ENCODE measurements at places on chromosomes 13 and 19.

DNA sequence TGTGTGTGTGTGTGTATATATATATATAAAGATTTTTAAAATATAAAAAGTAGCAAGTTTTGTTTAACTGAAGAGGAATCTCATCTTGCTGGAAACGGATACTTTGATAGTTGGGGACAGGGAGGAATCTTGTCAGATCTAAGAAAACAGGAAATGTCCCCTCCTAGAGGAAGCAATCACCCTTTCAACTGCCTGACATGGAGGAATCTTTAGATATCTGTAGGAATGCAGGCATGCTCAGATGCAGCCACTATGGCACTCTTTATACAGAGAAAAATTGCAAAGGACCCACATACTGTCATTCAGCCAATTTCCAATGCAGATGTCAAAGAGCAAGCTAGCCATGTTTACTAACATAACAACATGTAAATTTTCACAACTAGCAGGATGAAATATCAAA lies 38.8 kb downstream of the ZNF611 start:
- no peak for DNase-seq

DNA sequence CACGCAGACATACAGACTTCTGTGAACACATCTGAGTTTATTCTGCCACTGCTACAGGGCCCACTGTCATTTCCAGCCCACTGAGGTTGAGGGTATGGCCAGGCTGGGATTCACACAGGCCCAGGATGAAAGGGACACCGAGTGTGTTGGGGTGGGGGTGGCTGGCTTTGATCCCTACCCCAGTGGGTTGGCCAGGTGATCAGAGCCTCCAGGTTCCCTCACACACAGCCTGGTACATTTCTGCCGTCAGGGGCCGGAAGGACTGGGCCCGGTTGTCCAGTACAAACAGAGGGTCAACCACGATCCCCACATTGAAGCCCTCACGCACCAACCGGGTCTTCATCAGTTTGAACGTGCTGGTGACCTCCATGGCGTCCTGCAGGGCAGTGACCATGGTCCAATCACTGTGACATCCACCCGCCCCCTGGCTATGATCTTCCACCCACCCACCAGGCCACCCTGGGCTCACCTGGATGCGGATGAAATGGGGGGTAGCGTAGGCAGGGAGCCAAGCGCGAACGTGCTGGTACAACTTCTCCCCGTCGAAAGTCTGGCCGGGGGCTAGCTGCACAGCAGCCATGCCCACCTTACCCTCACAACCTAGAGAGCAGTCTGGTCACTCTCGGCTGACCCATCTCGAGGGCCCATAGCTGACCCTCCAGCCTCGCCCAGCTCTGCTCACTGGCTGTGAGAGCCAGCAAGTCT lies 13.3 kb downstream of the SLC27A5 start:
- DNase-seq: no peak

DNA sequence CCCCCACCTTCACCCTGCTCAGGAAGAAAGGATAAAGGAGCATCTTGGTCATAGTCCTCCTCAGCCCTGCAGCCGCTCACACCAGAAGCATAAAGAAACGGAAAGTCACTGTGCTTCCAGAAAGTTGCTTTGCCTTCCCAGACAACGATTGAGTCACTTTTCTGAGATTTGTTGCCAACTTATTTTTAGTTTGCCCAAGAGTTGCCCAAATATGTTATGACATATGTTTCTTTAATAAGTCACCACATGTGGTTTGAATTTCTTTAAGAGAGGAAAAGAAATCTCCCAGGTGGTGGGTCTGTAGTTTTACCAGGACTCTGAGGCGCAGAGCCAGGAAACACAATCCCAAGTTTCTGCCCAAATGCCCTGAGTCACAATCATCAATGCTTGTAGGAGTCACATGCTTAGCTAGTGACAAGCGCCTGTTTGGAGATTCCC lies 63.4 kb upstream of the LRCH1 start:
- peak; percentile 96 for DNase-seq

- no peak for DNase-seq
These were observed 92.8 kb upstream of the TPP2 start for GRCh38 chr13:102504002-102504401.

- DNase-seq: no peak
These were observed 68.0 kb upstream of the GPR183 start for GRCh38 chr13:99374994-99375737.

- DNase-seq: no peak
These were observed 20.7 kb downstream of the ZNF844 start for GRCh38 chr19:12085074-12085818.

DNA sequence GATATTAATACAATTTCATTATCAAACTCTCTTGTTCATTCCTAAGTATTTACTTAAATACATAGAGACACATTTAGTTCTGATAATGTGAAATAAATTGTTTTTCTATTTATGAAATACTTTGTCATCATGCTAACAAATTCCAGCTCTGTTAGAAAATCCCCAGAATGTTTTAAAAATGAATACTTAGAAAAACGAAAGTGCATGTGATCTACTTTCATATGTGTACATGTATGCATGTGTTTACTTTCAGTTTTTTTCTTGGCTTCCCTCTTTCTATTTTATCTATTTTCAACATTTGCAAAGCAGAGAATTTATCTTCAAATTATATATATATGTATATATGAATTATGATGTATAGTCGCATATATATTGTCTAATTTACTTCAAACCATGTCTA lies 1110.0 kb upstream of the PCDH20 start:
- no peak for DNase-seq

DNA sequence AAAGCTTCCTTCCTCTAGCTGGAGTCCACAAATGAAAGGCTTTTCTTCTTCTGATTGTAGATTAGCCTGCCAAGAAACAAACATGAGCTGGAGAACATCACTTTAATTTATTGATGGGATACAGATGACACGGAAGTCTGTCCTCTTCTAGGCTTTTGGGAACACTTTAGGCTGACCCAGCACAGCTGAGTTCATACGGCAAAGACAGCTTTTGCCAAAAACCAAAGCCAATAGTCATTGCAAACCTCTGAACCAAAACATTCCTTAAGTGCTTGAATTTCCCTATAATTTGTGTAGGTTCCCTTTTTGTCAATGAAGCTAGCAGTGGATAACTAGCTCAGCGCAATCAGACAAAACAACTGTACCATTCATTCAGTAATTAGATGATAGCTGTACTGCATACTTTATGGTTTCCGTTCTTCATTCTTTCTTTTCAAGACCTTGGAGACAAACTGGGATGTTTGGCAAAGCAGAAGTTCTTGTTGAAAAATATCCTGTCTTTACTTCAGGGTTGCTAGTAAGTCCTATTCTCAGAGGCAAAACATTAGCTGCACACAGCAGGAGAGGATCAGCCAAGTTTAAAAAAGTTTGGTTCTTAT lies 95.7 kb upstream of the SPRY2 start:
- DNase-seq: peak; percentile 47

- DNase-seq: no peak
These were observed 16.8 kb upstream of the LYPD3 start for GRCh38 chr19:43482193-43482592.

- DNase-seq: no peak
These were observed 23.7 kb downstream of the KLF5 start for GRCh38 chr13:73082471-73082870.

DNA sequence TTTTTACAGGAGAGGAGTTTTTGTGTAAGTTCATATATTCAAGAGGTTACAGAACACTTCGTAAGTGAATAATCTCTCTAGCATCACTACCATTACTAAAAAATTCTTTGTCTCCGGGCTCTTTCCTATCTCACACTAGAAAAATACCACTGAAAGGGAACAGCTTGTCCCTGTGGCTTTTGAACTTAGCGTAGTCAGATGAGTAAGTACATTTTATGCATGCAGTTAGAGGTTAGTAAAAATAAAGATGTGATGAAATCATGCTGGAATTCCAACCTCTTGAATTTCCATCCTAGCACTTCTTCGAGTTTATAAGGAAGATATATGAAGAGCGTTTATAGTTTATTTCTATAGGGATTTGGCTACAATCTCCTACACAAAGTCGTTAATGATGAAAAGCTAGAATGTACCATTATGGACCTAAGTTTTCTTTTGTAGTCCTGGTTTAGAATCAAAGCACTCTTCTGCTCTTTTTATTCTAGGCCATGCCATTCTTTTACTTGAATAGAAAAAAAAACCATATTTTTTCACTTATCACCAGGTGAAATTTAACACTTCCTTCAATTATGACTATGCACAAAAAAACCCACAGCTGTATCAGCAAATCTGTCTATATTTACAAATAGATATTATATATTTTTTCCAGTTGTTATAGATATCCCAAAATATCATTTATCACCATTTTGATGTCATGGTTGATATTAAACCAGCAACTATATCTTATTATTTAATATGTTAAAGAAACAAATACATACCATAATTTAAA lies 139.9 kb upstream of the PCDH9 start:
- DNase-seq: peak; percentile 86

- DNase-seq: no peak
These were observed 149.2 kb downstream of the MYCBP2 start for GRCh38 chr13:77177646-77178045.

- DNase-seq: no peak
These were observed 3.0 kb upstream of the WDFY2 start for GRCh38 chr13:51581148-51581820.

GRCh38 chr19:18612051-18612771 lies 459 bp upstream of the TMEM59L start:
- no peak for DNase-seq

DNA sequence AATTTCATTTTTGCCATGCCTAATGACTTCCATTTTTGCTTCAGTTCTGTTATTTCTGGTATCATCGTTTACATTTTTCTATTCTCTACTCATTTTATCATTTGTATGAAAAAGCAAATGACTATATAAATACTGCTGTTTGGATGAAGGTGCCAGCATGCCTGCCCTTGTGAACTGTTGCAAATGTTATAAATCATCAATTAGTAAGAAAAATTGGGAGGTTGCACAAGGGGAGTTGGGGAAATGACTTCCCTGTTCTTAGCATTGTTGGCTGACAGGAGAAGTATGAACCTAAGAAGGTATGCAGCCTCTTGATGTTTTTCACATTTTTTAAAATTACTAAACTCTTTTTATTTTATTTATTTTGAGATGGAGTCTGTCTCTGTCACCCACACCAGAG lies 15.1 kb downstream of the SAFB start:
- no peak for DNase-seq

DNA sequence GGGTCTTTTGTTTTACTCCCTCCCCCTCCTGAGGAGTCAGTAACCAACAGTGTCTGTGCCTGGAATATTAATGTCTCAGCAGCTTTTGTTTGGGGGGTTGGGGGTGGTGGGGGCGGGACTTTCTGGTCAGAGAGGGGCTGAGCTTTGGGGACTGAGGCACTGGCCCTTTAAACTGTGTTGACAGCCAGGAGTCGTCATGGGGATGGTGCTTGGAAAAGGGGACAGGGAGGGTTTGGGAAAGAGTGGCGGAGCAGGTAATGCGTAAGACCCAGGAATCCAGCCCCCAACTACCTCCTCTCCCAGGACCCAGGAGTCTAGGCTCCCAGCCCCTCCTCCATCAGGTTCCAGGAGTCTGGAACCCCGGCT lies 5.2 kb downstream of the CADM4 start:
- DNase-seq: no peak

DNA sequence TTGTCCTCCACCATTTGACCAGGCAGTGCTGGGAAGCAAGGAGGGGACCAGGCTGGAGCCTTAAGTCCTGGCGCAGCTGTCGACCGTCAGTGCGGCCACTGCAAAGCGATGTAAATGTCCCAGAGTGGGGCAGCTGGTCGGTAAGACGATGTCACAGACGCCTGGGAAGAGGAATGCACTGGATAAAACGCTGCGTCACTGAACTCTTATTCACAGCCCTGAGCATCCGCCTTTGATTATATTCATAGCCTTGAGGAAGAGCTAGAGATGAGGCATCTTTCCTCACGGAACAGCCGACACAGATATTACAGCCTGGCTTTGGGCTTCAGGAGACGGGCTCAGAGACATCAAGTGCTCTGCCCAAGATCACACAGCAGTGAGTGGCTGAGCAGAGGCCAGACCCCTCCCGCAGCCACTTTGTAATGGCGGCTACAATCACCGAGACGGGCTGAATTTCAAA lies 17.6 kb upstream of the TUBGCP3 start:
- DNase-seq: no peak

GRCh38 chr19:18541258-18541991 lies 1.9 kb downstream of the FKBP8 start:
- DNase-seq: no peak

- DNase-seq: no peak
These were observed 21.7 kb downstream of the MYH14 start for GRCh38 chr19:50224986-50225747.

- no peak for DNase-seq
These were observed 3.1 kb downstream of the ZNF69 start for GRCh38 chr19:11890634-11891033.

GRCh38 chr13:112845511-112846144 lies 123.4 kb upstream of the MCF2L start:
- DNase-seq: no peak

DNA sequence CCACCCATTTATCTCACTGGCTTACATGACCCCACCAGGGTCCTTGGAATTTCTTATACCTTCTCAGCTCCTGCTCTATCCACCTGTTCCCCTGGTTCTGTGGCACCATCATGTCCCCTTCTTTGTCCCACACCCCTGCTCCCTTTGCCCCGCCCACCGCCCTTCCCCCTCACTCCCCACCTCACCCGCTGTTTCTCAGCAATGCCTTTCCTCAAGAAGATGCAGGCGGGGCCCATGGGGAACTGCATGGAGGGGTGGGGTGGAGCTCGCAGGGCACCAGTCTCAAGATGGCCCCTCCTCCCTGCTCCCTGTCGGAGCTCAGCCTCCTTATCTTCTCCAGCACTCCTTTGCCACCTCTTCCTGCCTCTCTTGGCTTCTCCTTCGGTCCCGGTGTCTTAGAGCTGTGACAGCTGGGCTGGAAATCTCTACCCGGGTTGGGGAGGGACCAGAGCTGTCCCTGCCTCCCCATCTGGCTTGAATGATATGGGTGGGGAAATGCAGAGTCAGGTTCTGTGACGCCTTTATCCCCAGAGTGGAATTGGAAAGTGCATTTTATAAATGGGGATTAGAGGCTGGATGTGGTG lies at the start of gene CABP5:
CABP5 (minus strand) TSS at position 405 of the 584 bp plus-strand sequence; CDS start at position 248, 157 bp downstream.
- no peak for DNase-seq

- peak; percentile 98 for DNase-seq
These were observed at the start of gene TM9SF2 for GRCh38 chr13:99501184-99501847. TM9SF2 (plus strand) TSS chr13:99501472; CDS start chr13:99501607, 135 bp downstream.

- DNase-seq: no peak
These were observed 5.8 kb downstream of the KIRREL2 start for GRCh38 chr19:35862528-35862927.

DNA sequence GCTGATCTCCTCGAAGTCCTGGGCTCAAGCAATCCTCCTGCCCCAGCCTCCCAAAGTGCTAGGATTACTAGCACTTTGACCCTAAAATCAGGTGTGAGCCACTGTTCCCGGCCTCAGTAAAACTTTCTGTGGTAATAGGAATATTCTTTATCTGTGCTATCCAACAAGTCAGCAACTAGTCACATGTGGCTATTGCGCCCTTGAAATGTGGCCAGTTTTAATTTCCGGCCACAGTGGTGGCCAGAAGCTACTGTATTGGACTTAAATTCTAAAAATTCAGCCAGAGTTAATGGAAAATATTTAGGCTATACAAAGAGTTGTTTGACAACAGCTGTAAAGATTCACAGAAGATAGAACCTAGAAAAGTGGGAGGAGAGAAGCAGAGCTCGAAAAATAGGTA lies 30.0 kb downstream of the KEAP1 start:
- no peak for DNase-seq
